ENCODE measurements at places on chromosomes 2 and 18.

GRCh38 chr2:20615466-20616241 lies 35.2 kb downstream of the HS1BP3 start:
- DNase-seq, result no peak

- no peak for DNase-seq
These were observed 1611.5 kb upstream of the TMEFF2 start for GRCh38 chr2:193806088-193806774.

DNA sequence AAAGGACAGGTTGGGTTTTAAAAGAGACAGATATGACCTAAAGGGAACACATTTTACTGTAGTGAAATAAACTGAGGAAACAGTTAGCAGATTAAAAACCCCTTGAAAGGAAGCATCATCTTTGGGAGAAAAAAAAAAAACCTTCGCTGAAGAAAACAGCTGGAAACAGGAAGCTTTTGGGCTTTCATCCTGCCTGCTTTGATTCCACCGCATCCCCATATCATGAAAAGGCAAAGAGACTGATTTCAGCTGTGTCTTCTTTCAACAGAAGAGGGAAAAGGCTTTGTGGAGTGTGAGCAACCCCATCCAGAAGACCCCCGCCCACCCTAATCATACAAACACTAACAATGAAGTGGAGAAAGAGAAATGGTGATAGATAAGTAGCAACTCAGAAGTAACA lies 86.4 kb downstream of the TCF4 start:
- DNase-seq, result no peak

DNA sequence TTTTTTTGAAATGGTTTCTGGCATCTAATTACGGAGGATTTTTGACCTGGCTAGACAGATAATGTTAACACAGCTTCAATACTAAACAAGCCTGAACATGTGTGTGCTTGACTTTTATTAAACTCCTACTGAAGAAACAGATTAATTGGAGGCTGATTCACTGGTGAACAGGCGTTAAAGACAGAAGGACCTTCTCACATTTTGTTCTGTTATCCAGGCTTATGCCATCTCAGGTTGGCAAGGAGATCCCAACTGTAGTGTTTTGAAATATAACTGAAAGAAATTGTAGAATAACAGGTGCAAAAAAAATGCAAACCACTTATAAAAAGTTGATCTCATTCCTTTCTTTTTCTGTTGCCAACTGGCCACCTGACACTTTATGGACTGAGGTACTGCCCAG lies 269.6 kb downstream of the ARHGAP15 start:
- DNase-seq, result no peak

DNA sequence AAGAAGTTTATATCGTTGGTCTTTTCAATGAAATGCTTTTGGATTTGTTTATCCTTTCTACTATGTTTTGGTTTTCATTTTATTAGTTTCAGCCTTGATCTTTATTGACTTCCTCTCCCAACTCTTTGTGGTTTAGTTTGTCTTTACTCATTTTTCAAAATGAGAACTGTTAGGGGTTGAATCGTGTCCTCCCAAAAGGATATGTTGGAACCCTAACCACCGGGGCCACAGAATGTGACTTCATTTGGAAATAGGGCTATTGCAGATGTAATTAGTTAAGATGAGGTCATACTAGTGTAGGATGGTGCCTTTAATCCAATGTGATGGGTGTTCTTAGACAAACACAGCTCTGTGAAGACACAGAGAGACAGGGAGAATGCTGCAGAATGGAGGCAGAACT lies 60.4 kb upstream of the IL1R2 start:
- peak; percentile 22 for DNase-seq

- DNase-seq, result no peak
These were observed 485.1 kb downstream of the NRXN1 start for GRCh38 chr2:50546790-50547189.

DNA sequence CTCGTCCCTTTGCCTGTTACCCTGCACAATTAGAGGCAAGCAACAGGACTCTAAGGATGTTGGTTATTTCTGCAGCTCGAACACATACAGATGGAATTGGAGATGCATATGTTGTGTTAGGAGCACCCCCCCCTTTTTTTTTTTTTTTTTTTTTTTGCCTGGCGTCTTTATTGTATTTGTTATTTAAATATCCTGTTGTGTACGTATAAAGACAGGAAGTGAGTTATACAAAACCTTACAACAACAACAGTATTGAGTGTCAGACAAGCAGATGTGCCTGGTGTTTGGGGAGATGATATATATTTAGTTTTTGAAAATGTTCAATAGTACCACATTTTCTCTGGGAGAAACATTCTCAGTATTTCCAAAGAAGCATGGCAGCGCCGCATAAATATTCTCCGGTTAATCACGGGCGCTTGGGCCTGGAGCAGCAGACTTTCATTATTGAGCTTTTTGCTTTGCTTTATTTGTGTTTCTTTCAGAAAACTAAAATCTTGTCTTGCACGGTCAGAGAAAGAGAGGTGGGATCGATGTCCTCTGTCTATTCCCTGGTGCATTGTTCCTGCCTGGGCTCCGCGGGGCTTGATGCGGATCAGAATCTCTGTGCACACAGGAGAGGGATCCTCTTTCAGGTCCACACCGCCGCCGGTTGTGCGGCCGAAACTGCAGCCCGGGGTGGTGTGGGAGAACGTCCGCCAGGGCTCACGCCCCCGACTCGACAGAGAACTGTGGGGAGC lies 23.2 kb upstream of the ZNF516 start:
- DNase-seq, result peak; percentile 62

- peak; percentile 99 for DNase-seq
These were observed 93.3 kb downstream of the ALPK2 start for GRCh38 chr18:58535340-58536201.

- no peak for DNase-seq
These were observed 33.3 kb downstream of the STAT1 start for GRCh38 chr2:190980630-190981209.

DNA sequence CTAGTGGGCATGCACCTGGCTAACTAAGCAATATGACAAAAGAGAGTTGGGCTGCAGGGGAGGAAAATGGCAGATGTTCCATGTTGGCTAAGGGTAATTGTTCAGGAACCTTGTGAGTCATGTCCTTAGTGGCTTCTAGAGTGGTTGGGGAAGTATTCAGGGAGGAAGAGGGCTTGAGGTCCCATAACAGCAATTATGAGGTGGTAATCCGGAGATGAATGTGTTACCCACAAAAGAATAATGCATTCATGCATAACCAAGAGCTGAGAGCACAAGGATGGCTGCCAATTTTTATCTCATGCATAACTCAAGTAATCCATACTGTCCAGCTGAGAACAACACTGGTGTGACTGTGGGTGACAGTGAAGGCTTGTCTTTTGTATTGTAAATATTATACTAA lies 42.9 kb downstream of the TMEFF2 start:
- DNase-seq, result no peak
